Mesothelial cell of epicardium (in vitro differentiated cells): ENCODE measurements at places on chromosomes 2 and 18.

GRCh38 chr2:136253288-136254004 is 135.5 kb upstream of the CXCR4 start:
- DNase-seq = no peak

- DNase-seq = no peak
Measured at GRCh38 chr18:76673281-76674185, 148.8 kb upstream of the ZNF236 start.

GRCh38 chr2:129769185-129769991 is 210.1 kb upstream of the RAB6C start:
- no peak for DNase-seq

DNA sequence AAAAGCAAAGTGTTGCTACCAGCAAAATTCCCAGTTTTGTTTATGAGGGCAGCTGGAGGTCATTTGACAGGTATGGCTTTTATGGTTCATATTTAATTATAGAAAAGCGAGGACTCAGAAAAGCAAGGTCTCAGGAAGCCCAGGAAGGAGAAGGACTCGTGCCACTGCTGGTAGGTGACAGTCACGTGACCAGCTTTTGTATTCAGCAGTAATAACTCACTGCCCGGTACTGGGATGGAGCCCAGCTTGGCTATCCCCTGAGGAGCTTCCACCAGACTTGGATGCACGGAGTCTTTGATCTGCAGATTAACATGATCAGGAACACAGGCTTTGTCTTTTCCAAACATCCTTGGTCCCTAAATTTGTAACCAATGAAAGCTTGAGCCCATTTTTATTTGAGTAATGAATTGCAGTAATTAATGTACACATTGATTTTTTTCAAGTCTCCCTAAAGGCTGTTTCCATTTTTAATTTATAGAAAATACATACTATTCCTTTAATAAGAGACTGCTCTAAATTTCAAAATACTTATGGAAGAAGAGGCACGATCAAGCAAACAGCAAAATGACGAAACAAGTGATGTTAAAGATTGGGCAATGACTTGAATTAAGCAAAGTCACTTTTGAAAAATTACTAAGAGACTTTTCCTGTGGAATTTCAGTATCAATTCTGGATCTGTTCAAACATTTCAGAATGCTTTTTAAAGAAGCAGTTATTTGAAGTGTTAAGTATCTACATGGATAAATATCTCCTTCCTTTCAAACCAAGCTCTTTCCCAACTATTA is 251.7 kb upstream of the HNRNPA3 start:
- DNase-seq = no peak

GRCh38 chr2:4415810-4416413 is 712.5 kb downstream of the DCDC2C start:
- DNase-seq = no peak

- DNase-seq = no peak
Measured at GRCh38 chr18:31185186-31185950, 22.7 kb upstream of the DSC1 start.

DNA sequence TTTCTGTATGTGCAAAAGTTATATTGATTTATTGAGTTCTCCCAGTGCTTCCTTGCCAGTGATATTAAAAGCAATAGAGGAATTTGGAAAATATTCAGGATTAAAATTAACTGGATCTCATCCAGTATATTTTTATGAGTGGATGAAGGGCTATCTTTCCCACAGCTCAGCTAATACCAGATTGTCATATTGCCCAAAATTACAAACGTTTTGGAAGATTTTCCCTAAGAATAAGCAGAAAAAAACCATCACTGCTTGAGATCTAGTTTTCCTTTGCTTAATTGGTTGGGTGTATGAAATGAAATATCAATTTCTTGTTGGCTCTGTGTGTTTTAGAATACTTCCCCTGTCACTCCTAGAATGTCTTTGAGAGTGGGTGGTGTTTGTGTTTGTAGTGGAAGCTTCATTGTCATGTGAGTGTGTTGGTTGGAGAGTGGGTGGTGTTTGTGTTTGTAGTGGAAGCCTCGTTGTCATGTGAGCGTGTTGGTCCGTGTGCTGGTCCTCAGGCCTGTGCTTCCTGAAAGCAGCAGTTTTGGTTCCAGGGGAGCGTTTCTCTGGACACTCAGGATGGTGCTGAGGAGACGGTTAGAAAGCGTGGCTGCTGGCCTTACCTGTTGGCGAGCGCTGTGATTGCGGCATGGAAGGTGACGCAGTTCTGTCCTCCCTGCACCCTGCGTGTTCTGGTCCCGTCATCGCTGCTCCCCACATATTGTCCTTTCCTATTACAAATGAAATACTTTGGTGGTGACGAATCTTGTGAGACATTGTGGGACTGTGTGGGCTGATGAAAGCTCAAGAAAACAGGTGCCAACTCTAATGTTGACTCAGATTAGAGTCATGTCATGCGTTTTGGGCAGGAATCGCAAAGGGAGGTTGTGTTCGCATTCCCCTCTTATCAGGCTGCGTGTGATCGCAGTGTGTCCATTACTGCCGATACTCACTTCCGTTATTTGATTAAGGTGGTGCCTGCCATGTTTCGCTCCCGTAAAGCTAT is 12.4 kb downstream of the ASB1 start:
- no peak for DNase-seq

- DNase-seq = no peak
Measured at GRCh38 chr2:39636306-39636705, 29.4 kb upstream of the TMEM178A start.

- DNase-seq = no peak
Measured at GRCh38 chr2:137969418-137969765, 5.1 kb downstream of the HNMT start.

- DNase-seq = peak; percentile 17
Measured at GRCh38 chr2:126907671-126908070, 9.0 kb downstream of the TEX51 start.

- DNase-seq = no peak
Measured at GRCh38 chr2:240588006-240588655, 1.6 kb downstream of the CAPN10 start.

- no peak for DNase-seq
Measured at GRCh38 chr2:64211276-64211921, 67.2 kb upstream of the PELI1 start.

DNA sequence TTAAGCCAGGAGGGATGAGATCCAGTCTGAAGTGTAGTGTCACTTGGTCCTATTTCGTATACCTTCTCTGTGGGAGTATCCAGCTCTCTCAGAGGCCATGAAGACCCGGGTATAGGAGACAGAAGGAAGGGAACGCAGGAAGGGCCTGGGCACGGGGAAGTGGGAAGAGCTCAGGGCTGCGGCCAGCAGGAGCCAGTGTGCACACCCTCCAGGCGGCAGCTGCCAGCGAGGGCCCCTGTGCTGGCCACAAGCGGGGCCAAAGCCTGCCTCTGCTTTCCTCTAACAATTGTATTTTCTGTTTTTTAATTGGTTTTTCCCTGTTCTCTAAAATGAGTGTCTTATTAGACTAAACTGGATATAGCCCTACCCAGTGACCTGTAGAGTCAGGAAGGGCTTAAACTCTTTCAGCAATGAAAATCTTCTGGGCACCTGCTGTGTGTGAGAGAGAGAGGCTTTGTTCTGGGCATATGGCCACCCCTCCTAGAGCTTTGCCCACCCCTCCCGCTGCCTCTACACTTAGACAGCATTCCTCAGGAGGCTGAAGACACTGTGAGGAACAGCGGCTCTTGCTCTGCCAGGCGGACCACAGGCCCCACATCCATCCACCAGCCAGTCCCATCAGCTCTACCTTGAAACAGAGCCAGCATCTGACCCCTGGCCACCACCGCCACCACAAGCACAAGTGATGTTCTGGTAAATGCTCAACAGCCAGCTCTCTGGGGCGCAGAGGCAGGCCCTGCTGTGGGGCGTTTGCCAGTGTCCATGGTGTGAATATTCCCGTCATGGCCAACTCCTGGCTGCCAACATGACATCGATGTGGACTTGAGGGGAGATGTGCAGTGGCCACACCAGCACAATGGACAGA is 9.5 kb downstream of the GPR17 start:
- no peak for DNase-seq

GRCh38 chr18:43992741-43993140 is 687.9 kb upstream of the SETBP1 start:
- DNase-seq = no peak

GRCh38 chr18:67875060-67875459 is 358.5 kb upstream of the DSEL start:
- DNase-seq = no peak

DNA sequence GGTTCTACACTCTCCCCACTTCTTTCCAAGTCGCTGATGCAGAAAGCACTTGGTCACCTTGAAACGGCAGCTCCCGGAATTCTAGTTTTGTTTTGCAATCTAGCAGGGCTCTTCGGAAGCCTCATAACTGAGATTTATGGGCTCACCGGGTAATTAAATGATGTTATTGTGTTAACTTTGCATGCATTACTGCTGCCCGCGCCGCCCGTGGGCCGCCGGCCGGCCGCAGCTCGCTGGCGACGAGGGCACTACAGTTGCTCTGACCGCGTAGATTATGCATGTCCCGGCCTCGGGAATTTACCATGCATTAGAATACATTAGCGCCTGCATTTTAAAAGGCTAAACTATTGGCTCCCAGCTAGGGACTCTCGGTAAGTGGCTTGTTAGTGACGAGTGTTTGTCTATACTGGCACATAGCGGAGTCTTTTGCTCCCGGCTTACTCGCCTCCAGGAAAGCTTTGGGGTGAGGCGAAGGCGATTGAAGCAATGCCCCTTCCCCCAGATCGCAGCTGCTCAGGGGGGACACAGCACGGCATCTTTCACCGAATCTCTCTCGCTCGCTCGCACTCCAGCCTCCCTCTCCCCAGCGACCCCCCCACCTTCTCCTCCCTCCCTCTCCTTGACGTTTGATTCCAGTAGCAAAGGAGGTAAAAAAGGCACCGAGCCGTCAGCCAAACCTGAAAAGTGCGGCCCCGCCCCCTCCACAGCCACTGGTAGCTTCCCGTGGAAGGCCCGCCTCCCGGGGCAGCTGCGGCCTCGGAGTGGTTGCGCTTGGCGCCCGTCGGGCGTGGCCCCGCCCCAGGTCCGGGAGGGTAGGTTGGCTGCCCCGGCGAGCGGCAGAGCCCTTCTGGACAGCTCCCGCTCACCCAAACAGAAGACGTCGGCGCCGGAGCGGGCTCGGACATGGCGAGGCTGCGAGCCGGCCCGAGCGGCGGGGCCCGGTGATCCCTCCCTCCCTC is at the start of gene ONECUT2:
Gene ONECUT2 (plus strand): TSS at position 839 of the 959 bp plus-strand sequence. CDS start 343 bp downstream, outside the sequence.
- DNase-seq = peak; percentile 89

- no peak for DNase-seq
Measured at GRCh38 chr2:6965071-6965795, 48.0 kb downstream of the RNF144A start.

DNA sequence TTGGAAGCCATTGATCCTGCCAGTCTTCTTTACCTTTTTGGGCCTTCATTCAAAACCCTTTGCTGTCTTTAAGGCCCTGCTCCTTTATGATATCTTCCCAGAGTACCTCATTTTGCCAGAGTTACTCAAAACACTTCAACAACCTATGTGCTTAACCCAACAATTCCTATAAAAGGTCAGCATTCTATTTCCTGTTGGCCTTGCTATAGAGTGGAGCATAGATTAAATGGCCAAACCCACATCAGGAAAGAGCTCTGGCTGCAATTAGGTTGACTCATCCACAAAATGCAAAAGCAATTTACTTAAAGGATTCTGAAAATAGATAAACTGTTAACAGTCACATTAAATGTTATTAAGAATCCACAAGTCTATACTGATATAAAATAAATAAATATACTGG is 21.2 kb downstream of the MRPL33 start:
- no peak for DNase-seq

DNA sequence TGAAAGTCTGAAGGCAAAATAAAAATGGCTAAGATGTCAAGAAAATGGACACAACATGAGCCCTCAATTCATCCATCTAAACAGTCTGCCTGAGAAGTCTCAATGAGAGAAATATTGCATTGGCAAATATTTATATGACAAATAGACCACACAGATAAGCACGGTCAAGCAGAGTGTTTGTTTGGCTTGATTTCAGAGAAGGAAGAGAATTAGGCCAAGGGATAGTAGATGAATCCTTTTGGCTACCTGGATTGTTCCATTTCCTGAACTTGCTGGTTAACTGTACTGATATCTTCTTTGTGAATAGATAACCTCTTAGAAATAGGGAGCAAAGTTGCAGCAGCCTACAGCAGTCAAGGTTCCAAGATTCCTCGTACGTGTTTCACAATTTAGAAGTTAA is 129.6 kb downstream of the RBMS1 start:
- DNase-seq = no peak

DNA sequence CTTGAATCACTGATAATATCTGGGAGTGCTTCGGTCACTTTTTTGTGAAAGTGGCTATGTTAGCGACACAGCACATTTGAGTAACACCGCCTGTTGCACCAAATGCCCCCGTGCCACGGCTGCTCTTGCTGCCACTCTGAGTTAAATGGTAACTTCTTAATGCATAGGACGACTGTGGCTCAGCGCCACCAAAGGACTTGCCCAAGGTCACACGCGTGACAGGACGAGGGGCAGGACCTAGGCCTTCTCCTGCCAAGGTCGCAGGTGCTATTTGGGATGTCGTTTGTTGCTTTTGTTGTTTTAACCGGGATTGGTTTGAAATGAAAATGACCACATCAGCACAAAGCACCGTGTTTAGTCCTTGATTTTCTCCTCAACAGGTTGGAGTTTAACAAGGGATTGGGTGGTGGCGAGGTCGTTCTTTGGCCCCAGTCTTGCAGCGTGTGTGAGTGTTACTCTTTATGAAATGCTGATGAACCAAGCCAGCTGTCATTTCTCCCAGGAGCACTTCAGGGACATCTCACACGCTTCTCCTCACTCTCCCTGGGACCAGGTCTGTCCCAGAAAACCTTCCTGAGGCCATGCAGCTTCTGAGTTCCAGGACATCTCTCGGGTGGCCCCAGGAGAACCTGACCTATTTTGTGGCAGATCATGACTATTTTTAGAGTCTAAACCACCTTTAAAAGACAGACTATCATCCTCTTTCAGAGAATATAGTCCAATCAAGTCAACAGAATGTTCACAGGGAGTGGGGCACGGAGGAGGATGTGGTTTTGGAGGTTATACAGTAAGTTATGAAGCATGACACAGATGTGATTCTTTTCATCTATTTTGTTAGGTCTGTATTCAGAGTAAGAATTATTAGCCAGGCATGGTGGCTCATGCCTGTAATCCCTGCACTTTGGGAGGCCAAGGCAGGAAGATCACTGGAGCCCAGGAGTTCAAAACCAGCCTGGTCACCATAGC is 49.9 kb downstream of the MTCL1 start:
- no peak for DNase-seq

- no peak for DNase-seq
Measured at GRCh38 chr2:24822049-24822706, 29.0 kb downstream of the CENPO start.

DNA sequence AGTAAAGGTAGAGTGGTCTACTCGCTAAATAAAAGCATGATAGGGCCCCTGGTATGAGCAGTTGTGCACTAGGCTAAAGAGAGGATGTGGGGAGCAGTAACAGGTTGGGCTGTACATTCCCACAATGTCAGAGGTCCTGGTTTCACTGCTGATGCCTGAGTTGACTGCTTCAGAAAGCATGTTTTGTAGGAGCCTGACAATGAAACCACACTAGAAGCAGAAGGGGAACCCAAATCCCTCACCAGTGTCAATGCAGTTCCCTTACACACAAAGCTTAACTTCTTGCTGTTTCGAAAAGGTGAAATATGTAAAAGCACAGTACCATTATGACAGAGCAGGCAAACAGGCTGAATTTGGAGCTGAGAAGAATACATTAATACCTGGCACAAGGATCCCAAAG is 291.7 kb upstream of the KYNU start:
- no peak for DNase-seq
